ENCODE measurements at places on chromosomes 16 and 17.

DNA sequence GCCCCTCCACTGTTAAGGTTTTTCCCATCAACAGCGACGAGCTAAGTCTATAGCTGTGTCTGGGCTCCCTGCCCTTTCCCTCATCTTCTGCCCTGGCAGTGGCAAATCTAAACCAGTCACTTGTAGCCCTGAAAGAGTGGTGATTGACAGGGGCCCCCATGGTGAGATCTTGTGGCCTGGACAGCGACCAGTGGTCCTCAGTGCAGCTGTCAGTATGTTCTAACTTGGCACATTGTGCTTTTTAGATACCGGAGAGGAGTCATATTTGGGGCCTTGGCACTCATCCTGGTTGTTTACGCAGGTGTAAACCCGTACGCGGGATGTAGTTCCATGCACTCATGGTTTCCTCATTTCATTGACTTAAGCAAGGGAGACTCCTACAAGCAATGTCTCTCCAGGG is 57.5 kb upstream of the ARHGAP44 start:
- DNase-seq = no peak

- no peak for DNase-seq
These were observed 14.2 kb upstream of the HAPSTR1 start for GRCh38 chr16:9077091-9077809.

GRCh38 chr16:65884018-65884417 is 482.5 kb upstream of the CDH5 start:
- DNase-seq = no peak

- no peak for DNase-seq
These were observed 151.6 kb downstream of the PHKB start for GRCh38 chr16:47612711-47613110.

GRCh38 chr16:49022351-49022963 is 259.2 kb downstream of the CBLN1 start:
- no peak for DNase-seq

GRCh38 chr16:14309001-14309886 is 238.1 kb downstream of the MRTFB start:
- DNase-seq = no peak

GRCh38 chr17:77416105-77416713 is 275.4 kb downstream of the SEC14L1 start:
- no peak for DNase-seq

DNA sequence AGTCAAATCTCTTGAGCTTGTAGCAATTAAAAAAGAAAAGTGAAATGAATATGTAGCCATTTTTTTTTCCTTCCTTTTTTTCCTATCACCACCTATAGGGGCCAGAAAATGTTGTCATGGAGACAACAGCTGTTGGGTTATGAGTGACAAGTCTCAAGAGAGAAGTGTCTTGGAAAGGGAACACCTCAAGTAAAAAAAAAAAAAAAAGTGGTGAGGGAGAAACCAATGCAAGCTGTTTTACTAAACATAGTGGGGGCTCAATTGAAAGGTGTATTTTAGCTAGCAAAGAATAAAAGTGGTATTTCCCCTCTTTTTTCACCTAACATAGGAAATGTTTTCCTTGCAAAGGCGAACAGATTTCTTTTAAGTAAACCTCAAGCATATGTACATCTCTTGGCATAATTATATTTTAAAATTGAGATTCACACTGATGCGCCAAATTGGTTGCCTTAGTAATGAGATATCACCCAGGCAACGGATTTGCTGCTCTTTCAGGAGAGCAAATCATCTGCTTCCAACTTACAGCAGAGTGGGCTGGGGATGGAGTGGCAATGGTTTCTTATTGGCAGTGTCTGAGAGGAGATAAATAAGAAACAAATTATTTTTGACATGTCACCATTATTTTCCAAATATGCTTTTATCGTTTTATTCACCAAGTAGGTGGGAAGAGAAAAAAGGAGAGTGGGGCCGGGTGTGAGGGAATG is 183.6 kb downstream of the MYO1D start:
- no peak for DNase-seq

- DNase-seq = no peak
These were observed 13.2 kb downstream of the GRIN2A start for GRCh38 chr16:10169031-10169430.

- no peak for DNase-seq
These were observed 219.1 kb upstream of the IRX3 start for GRCh38 chr16:54505549-54506213.

DNA sequence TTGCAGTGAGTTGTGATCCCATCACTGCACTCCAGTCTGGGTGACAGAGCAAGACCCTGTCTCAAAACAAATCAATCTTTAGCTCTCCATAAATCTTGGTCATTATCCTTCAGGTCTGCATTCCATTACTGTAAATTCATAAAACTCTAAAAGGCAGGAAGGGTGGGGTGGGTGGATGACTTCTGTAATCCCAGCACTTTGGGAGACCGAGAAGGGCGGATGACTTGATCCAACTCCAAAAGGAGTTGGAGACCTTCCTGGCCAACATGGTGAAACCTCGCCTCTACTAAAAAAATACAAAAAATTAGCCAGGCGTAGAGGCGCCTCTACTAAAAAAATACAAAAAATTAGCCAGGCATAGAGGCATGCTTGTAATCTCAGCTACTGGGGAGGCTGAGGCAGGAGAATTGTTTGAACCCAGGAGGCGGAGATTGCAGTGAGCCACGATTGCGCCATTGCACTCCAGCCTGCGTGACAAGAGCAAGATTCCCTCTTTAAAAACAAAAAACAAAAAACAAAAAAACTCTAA is 2.2 kb upstream of the UBE2Z start:
- DNase-seq = no peak

DNA sequence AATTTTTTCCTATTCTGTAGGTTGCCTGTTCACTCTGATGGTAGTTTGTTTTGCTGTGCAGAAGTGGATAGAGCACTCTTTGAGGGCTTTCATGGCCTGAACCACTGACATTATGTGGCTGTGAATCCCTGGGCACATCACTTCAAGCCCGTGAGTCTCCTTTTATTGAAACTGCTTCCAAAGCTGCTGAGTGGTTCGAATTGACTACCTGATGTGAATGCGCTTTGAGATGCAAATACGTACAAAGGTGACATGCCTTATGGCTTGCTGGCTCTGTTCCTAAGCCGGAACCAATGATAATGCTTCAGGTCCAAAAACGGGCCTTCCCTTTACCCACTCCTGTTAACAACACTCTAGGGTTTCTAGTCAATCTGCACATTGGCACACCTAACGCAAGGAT is 34.3 kb downstream of the ASPA start:
- no peak for DNase-seq

GRCh38 chr17:30433514-30433913 is 43.7 kb upstream of the GOSR1 start:
- no peak for DNase-seq

GRCh38 chr17:32798938-32799337 is 78.0 kb downstream of the MYO1D start:
- no peak for DNase-seq

DNA sequence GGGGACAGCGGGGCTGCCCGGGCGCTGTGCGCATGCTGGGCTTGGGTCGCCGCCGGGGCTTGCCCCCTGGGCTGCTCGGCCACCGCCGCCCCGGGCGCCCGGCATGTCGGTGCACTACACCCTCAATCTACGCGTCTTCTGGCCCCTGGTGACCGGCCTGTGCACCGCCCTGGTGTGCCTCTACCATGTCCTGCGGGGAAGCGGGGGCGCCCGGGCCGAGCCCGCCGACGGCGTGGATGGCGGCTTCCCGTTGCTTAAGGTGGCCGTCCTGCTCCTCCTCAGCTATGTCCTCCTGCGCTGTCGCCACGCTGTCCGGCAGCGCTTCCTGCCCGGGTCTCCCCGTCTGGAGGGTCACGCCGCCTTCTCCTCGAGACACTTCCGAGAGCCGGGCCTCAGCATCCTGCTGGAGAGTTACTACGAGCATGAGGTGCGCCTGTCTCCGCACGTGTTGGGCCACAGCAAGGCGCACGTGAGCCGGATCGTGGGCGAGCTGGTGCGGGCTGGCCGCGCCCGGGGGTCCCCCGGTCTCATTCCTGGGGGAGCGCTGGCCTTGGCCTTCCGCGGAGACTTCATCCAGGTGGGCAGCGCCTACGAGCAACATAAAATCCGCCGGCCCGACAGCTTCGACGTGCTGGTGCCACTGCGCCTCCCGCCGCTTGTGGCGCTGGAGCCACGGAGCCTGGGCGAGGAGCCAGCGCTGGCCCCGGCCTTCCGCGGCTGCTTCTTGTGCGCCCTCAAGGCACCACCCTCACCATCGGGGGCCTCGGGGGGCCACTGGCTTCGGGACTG is 789 bp downstream of the ITPRIPL2 start:
- DNase-seq = no peak

GRCh38 chr16:28001642-28002041 is 61.9 kb downstream of the GSG1L start:
- DNase-seq = no peak

DNA sequence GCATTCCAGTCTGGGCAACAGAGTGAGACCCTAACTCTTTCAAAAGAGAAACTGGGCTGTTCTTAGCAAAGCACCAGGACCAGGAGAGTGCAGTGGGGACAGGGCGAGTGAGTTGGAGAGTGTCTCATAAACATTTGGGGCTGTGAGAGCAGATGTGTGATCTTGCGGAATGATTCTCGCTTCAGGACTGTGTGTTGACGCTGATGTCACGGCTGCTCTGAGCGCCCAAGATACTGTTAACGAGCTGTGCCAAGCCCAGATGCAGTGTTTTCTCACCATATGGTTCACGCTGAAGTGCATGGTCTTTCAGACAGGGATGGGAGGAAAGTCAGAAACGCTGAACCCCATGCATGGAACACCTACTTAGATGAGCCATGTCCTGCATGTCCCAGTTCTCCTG is 438.2 kb downstream of the HS3ST4 start:
- no peak for DNase-seq

- DNase-seq = no peak
These were observed 70.1 kb upstream of the MPHOSPH6 start for GRCh38 chr16:82240111-82240510.

DNA sequence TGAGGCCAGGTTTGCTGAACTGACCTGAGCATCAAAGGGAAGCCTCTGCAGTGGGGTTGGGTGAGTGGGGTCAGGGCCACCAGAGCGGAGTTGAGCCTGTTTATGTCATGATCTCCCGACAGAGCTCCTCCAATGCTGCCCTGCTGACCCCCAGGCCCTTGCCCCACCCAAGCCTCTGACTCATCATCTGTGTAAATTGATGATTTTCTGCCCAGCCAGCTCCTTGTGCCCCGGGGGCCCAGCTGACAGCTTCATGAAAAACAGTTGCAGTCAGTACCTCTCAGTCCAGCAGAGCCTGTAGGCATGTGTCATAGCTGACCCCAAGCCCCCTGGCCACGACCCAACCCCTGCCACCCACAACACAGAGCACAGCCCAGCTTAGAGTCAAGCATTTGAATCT is 134.9 kb downstream of the CCT6B start:
- DNase-seq = no peak

DNA sequence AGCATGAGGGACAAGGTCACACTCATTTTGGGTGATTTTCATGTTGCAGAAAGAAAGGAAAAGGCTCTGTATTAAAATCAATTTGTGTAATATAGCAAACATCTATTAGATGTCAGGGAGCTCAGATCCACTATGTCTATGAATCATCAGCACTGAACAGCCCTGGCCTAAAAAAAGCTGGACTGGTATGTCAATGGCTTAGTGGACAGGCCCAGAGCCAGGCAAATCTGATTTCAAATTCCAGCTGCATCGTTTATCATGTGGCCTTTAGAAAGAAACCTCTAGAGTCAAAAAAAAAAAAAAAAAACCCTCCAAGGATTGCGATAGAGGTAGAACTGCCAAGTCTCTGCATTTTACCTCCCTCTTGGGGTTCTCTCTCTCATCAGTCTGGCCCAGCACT is 5.4 kb downstream of the GAS7 start:
- DNase-seq = no peak

GRCh38 chr16:72203401-72203800 is 31.4 kb upstream of the PMFBP1 start:
- no peak for DNase-seq

GRCh38 chr17:70206361-70207010 is 37.2 kb downstream of the KCNJ2 start:
- DNase-seq = no peak

DNA sequence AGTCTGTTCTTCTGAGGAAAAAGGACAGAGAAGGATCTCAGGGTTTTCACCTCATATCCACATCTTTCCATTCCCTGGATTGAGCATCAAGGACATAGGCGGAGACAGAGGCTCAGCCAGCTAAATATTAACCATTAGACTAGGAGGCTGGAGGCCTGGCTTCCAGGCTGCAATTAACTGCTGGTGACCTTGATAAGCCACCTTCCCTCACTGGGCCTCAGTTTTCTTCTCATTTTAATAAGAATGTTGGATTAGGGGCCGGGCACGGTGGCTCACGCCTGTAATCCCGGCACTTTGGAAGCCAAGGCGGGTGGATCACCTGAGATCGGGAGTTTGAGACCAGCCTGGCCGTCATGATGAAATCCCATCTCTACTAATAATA is 25.6 kb upstream of the CNOT1 start:
- no peak for DNase-seq

- no peak for DNase-seq
These were observed 715.7 kb upstream of the SOX9 start for GRCh38 chr17:71405101-71405500.

DNA sequence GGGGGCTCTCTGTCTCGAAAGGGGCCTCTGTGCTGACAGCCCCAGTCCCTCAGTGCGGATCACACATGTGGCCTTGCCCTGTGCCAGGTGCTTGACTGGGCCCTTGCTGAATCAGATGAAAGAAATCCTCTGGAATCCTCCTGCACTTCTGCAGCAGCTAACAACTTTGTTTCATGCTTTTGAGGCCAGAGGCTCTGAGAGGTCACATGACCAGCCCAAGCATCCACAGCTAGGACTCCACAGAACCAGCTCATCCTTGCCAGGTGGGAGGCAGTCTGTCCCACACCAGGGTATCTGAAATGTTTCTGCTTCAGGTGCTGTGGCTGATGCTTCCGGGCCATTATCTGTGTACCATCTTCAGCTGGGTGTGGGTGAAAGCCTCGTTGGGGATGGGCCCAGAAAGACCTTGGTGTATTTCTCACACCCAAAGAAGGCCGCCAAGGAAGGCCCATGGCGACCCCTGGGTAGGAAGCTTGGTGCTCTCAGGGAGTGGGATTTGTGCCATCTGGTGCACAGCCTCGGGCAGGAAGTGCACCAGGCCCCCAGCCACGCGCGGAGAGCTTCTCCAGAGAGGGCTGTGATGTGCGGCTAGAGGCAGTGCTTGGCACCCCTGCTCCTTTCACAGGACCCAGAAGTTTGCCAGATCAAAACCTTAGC is 143.8 kb downstream of the CLEC16A start:
- DNase-seq = no peak

DNA sequence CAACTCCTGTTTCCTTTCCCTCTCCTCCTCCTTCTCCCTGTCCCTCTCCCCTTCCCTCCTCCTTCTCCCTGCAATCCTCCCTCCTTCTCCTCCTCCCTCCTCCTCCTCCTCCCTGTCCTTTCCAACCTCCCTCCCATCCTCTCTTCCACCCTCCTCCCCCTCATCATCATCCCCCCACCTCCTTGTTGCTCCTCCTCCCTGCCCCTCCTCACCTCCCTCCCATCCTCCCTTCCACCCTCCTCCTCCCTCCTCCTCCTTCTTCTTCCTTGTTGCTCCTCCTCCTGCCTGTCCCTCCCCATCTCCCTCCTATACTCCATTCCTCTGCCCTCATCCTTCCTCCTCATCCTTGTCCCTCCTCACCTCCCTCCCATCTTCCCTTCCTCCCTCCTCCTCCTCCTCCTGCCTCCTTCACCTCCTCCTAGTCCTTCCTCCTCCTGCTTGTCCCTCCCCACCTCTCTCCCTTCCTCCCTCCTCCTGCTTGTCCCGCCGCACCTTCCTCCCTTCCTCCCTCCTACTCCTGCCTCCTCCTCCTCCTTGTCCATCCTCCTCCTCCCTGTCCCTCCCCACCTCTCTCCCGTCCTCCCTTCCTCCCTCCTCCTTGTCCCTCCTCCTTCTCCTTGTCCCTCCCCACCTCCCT is 222.5 kb downstream of the IRF8 start:
- DNase-seq = no peak

GRCh38 chr17:44120851-44121605 is 2.4 kb downstream of the HDAC5 start:
- no peak for DNase-seq

Data from activated CD4-positive, CD25-positive, alpha-beta regulatory T cell (primary cell).